B cell (primary cell): ENCODE measurements at places on chromosomes 11 and 22.

- no peak for DNase-seq
These were observed 15.9 kb downstream of the PTDSS2 start for GRCh38 chr11:465896-466530.

DNA sequence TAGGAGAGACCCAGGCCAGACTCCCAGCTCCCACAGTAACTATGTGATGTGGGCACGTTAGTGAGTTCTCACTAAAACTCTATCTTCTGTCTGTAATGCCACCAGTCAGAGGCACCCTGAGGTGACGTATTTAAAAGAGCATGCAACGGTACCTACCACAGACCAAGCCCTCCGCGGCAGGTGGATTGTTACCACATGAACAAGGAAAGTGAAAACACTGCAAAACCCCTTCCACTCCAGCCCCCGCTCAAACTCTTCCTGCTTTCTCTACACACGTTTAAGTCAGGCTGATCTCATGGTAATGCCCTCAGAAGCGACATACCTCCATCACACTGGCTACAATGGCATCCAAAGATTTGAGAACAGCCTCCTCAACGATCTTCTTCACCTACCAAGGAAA lies 36.7 kb downstream of the SERPIND1 start:
- DNase-seq, result no peak

DNA sequence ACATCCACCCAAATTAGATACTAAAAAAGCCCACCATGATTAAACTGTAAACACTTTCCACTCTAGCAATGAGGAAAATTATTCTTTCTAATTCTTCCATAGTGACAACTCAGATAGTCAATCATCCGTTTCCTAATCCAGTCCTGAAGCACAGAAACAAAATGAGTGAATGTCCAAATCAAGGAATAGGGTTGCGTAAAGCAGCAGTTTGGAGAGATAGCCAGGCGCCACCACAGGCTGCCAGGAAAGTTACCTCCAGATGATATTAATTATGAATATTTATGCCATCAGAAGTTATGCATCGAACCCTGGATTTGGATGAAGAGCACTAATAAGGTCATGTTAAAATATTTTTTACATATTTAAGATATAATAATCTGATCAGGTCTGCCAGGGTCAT lies 63.2 kb downstream of the ETS1 start:
- no peak for DNase-seq

GRCh38 chr22:40235308-40235707 lies 57.6 kb downstream of the TNRC6B start:
- DNase-seq, result no peak

GRCh38 chr11:66845876-66846212 lies 2.6 kb downstream of the RCE1 start:
- DNase-seq, result no peak

DNA sequence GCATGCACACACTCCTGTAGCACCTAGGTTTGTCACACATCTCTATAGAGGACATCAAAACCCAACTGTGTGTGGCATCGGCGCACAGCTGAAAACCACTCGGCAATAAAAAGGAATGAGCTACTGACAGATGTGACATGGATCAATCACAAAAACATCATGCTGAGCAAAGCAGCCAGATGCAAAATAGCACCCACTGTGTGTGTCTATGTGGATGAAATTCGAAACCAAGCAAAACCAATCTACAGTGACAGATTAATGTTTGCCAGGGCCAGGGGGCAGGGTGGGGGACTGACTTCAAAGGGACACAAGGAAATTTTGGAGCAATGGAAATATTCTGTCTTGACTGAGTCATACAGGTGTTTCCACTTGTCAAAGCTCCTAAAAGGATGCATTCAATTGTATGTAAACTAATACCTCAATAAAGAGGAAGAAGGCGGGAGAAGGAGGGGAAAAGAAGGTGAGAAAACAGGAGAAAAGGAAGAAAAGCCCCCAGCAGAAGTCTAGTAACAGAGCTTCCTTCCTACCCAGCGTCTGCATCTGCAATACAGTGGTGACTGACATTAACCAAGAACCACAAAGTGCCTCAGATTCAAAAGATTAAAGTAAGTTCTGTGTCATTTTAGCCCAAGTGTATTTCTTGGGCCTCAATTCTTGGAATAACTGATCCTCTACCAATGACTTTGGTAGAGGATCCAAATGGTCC lies 49.8 kb downstream of the PACSIN2 start:
- no peak for DNase-seq

- DNase-seq, result no peak
These were observed 38.5 kb upstream of the FJX1 start for GRCh38 chr11:35579557-35580396.

DNA sequence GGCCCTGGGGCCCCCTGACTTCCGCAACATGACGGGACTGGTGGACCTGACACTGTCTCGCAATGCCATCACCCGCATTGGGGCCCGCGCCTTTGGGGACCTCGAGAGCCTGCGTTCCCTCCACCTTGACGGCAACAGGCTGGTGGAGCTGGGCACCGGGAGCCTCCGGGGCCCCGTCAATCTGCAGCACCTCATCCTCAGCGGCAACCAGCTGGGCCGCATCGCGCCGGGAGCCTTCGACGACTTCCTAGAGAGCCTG lies 992 bp downstream of the LRFN4 start:
- no peak for DNase-seq

- DNase-seq, result no peak
These were observed 64.0 kb downstream of the DKK3 start for GRCh38 chr11:11944444-11944843.

DNA sequence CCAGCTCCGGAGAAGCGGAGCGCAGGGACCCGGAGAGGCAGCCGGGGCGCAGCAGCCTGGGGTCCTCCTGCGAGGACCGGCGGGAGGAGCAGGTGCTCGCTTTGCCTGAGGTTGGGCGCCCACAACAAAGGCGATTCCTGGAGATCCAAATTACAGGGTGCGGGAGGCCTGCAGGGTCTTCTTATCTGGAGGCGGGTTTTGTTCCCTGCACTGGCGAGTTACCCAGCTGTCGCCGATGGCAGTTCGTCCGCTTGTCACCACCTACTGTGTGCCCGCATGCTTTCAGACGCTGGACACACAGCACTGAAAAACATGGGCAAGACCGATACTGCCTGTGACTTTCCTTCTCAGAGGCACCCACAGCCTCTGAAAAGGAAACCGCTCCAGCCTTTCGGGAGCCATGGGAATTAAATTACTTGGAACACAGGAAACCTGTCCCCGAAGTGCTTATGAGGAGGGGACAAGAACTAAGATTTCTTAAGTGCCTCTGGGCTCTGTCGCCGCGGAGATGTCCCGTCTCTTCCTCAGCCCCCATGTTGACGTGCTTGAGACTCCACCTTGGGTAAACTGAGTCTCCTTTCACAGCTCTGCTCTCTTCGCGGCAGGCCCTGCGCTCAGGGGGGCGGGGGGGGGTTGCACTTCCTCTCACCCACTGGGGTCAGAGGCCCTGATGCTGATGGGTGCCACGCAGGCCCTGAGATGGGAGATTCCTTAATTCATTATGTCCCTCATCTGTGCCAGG lies 1.3 kb upstream of the ZFTA start:
- DNase-seq, result no peak

GRCh38 chr11:134289789-134290188 lies 13.6 kb downstream of the GLB1L3 start:
- no peak for DNase-seq

- DNase-seq, result no peak
These were observed 18.3 kb downstream of the FAR1 start for GRCh38 chr11:13686776-13687175.

DNA sequence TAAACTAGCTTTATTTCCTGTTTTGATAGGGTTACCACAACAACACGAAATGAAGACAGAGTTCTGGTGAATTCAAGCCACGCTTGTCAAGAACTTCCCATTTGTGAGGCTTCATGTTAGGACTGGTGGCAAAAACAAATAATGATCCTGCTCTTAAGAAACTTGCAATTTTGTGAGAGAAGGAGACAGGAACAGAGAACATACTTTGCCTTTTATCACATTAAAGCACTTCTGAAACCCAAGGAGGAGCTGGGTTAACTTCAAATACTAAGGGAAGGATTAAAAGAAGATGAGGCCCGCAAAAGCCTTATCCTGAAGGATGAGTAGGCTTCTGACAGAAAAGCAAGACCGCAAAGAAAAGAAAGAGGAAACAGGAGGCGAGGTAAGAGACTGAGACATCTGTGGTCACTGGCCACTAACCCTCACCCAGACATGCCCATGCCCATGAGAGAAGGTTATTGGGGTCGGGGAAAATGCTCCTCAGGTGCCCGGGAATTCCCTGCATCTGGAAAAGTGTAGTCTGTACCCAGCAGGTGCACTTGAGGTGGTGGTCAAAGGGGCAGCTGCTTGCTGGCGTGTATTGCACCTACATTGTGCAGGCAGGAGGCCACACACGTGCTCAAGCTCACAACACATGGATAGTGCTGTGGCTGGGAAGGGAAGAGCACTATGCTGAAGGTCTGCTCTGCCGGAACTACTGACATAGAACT lies 50.5 kb downstream of the MAPK1 start:
- DNase-seq, result peak; percentile 92

DNA sequence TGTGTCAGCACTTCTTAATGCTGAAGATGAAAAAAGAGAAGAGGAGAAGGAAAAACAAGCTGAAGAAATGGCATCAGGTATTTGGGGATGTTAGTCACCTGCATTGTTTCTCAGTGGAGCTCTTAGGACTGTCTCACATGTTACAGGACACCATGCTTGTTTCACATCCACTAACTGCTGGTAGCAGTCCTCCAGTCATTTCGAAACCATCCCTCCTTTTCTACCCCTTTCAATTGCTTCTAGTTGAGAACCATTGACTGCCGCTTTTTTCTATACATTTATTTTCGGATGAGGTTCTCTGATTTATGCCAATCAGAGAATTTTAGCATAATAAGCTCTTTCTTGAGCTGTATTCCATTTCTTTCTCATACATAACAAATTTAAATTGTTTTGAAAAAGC lies 21.5 kb downstream of the BIRC2 start:
- peak; percentile 44 for DNase-seq

- peak; percentile 60 for DNase-seq
These were observed 398 bp upstream of the CRACR2B start for GRCh38 chr11:827146-827896.

GRCh38 chr11:112797648-112798293 lies 163.4 kb upstream of the NCAM1 start:
- DNase-seq, result no peak

GRCh38 chr22:25057013-25057881 lies 104.7 kb downstream of the KIAA1671 start:
- peak; percentile 29 for DNase-seq

DNA sequence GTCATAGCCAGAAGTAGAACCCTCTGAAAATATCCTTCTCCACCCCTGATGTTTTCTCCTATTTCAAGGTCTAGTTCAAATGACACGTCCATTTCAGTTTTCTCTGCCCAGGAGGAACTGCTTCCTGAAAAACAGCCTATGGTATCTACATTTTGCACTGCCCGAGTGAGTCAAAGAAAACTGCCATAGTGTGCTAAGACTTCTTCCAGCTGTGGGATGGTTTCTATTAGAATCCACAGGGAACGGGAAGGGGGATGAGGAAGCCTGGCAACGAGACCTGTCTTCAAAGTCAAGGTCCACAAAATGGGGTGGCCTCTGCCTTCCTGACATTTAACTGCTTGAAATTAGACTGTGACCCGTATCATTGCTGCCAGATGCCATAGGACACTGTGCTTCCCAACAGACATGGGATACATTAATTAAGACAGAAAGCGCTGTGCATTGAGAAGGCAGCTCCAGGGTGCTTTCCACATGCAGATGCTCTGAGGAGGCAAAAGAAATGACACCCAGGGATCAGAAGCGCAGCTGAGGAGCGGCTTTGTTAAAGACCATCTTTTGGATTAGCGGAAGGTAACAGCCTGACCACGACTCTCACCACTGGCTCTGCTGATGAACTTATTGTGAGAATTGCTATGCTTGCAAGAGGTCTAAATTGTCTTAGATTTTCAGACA lies 39.4 kb upstream of the NUP50 start:
- DNase-seq, result no peak

GRCh38 chr11:122656631-122657101 lies 1.1 kb downstream of the UBASH3B start:
- peak; percentile 59 for DNase-seq

DNA sequence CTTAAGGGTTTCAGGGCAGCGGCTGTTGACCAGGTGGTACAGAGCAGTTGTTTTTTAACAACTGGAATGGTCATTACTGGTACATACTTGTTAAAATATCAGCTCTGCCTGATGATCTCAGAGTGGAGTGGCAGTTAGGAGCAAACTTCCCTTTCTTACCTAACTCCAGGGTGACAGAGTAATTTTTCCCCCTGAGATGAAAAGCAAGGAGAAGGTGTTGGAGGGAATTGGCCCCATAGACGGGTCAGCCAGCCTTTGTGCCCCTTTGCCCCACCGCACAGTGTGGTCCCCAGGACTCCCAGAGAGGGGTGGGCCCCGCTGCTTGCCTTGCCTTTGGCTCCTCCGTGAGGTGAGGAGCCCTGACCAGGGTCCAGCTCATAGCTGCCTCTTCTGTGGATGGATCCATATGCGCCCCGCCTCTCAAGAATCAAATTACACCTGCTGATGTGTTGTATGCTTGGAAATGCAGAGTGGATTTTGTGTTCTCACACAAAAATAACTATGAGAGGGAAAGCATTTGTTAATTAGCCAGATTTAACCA lies 27.0 kb upstream of the SORL1-AS1 start:
- no peak for DNase-seq

DNA sequence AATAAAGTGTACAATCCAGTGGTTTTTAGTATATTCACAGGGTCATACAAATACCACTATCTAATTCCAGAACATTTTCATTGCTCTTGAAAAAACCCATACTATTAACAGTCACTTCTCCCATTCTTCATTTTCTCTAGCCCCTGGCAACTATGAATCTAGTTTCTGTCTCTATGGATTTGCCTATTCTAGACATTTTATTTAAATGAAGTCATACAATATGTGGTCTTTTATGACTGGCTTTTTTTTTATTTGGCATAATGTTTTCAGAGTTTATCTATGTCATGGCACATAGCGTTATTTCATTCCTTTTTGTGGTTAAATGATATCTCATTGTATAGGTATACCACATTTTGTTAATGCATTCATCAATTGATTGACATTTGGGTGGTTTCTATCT lies 59.4 kb downstream of the KDM2A start:
- no peak for DNase-seq

DNA sequence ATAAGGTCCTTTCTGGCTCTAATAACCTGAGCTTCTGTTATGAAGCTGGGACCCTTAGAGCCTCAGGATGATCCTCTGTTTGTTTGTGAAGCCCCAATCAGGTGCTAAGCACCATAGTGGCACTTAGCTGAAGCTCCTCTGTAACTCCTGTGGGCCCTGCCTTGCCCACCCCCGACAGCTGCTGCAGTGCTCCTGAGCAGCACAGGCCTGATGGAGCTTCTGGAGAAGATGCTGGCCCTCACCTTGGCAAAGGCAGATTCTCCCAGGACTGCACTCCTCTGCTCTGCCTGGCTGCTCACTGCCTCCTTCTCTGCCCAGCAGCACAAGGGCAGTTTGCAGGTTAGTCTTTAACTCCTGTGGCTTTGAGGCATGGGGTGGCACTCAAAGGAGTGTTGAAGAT lies 19.0 kb upstream of the CCDC134 start:
- no peak for DNase-seq
